ENCODE measurements at places on chromosomes 1 and 21. TPM values are rescaled to one million over a fixed set of nuclear protein-coding genes. Genes with fewer than 3 reads are reported as not detected.

- no peak for DNase-seq
- peaks cover 32% of the 10 kb centered on the region for H3K4me1 ChIP-seq
- no peaks in the 10 kb centered on the region for H3K36me3 ChIP-seq
Observed at GRCh38 chr1:168365719-168366479, 85.2 kb downstream of the TBX19 start.

DNA sequence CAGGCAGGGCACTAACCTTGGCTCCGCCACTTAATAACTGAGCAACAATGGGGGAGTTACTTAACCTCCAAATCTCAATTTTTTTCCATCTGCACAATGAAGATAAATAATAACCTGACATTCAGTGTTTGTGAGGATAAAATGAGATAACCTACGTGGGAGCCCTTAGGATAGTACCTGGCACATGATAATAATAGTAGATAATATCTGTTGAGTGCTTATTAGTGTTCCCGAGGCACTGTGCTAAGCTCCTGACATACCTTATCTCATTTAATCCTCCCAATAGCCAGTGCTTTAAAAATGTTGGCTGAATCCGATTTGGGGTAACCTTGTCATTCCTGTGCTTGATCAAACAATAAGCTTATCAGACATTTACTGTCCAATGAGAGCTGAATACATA, 128.7 kb upstream of the UBE2U start:
- no peaks in the 10 kb centered on the region for H3K36me3 ChIP-seq
- no peak overlapping the region for H3K4me3 ChIP-seq
- DNase-seq: no peak
- H3K4me1 ChIP-seq: no peaks in the 10 kb centered on the region
- H3K27ac ChIP-seq: no peak overlapping the region

DNA sequence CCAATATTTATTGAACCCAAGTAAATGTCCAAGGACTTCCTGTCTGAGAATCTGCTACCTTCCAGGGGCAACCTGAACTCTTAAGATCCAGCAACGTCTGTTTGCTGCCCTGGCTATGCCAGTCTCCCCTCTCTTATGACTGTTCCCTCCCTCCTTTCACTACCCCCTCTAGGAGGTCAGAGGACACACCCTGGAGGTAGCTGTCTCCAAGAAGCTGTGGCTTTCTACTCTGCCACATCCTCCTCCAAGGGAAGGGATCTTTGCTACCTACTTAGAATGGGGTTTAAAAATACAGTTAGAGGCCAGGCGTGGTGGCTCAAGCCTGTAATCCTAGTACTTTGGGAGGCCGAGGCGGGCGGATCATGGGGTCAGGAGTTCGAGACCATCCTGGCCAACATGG, 3.6 kb upstream of the SMPDL3B start:
- no peak overlapping the region for H3K4me3 ChIP-seq
- DNase-seq: no peak
- H3K27ac ChIP-seq: no peak overlapping the region
- peaks cover 4% of the 10 kb centered on the region for H3K4me1 ChIP-seq
- H3K27me3 ChIP-seq: peaks cover 12% of the 10 kb centered on the region

CLCA4 gene
- total RNA-seq: not detected

IQGAP3 gene
- 16.9 TPM for total RNA-seq
